Brain pericyte (primary cell): ENCODE measurements at places on chromosomes 11 and 22.

DNA sequence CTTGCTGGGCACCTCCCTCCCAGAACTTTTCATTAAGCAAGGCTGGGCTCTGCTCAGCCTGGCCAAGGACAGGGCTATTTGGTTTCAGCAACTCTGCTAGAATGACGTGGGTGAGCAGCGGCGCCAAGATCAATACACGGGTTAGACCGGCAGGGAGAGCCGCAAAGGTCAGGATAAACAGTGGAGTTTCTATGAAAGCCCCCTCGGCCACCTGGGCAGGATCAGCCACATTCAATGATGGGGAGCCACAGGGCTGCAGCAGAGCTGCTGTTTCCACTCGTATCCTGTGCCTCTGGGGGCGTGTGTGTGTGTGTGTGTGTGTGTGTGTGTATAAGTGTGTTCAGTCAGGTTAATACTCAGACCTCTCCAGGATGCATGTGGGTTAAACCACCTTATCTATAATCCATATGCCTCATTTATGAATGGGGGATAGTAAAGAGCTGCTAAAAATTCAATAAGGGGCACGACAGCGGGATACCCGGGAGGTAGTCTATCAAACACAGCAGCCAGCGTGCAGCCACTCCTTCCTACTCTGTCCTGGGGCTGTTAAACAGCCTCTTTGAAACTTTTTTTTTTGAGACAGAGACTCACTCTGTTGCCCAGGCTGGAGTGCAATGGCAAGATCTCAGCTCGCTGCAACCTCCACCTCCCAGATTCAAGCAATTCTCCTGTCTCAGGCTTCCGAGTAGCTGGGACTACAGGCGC, 34.8 kb downstream of the MYH9 start:
- peak; percentile 98 for DNase-seq

DNA sequence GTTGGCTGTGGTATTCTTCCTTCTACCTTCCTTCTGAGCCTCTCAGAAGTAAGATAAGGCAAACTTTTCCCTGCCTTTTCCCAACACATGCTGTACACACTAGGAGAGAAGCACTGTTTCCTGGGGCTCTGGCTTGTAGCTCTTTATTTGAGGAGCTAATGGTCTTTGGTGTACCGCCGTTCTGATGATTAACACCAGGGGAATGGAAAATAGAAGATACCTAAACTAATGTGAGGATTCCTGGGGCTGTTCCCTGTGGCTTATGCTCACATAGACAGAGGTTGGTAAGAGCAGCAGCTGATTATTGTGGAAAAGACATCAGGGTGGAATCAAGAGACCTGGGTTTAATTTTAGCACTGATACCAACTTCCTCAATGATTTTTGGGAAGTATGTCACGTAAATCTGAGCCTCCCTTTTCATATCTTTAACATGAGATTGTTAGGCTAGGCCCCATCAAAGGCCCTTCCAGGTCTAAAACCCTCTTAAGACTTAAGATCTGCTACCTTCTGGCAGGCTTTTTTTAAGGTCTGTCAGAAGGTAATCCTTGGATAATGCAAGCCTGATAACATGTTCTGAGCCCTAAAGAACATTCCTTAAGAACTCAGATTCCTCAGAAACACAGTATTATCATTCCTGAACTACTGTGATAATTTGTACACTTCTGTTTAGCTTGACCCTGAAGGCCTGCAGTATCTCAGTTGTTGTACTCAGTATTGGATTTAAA, 24.8 kb upstream of the RCE1 start:
- no peak for DNase-seq

DNA sequence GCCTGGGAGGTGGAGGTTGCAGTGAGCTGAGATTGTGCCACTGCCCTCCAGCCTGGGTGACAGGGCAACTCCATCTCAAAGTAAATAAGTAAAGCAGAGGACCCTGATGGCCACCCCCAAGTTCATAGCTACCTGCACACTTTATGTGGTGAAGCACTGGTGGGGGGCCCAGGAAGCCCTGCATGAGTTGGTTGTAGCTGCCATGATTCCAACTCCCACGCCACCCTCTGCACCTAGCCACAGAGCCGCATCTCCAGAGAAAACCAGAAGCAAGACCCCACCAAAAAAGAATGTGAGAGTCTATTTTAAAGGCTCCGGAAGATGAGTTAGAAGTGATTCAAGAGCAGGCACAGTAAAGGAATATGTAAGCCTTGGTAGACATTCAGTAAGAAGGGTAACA, 20.4 kb upstream of the TMA7B start:
- DNase-seq: no peak

DNA sequence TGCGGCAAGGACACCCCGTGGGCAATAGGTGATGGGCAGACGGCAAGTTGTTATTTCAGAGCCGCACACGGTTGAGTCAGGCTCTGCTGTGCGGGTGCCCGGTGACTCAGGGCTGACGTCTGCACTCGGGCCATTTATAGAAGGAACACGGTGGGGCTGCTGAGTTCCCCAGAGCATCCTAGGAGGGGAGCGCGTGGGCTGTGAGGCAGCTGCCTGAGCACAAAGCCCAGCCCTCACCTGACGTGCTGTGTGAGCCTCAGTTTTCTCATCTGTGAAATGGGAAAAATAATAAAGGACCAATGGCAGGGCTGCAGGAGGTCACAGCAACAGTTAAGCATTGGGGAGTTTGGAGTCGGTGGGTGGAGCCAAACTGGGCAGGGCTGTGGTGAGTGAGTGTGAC, 11.3 kb upstream of the RHOD start:
- DNase-seq: peak; percentile 72

- no peak for DNase-seq
Measured at GRCh38 chr11:127651888-127652221, 651.3 kb upstream of the KIRREL3 start.

DNA sequence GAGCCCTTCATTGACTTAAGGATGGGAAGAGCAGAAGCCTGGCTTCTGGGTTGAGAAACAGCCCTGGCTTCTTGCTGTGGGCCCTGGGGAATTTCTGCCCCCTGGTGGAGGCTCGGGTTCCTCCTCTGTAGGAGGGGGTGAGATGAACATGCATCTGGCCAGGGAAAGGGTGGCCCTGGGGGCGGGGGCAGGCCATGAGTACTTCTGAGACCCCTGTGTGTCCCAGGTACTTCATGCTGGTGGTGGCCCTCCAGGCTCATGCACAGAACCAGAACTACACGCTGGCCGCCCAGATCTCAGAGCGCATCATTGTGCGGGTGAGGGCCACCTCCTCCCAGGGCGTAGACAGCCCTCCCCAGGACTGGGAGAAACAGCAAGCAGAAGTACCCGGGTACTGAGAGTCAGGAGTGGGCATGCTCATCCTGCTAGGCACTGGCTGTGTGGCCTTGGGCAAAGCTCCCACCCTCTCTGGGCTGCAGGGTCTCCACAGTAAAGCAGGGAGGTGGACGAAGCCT, 15.8 kb downstream of the TMEM258 start:
- no peak for DNase-seq

DNA sequence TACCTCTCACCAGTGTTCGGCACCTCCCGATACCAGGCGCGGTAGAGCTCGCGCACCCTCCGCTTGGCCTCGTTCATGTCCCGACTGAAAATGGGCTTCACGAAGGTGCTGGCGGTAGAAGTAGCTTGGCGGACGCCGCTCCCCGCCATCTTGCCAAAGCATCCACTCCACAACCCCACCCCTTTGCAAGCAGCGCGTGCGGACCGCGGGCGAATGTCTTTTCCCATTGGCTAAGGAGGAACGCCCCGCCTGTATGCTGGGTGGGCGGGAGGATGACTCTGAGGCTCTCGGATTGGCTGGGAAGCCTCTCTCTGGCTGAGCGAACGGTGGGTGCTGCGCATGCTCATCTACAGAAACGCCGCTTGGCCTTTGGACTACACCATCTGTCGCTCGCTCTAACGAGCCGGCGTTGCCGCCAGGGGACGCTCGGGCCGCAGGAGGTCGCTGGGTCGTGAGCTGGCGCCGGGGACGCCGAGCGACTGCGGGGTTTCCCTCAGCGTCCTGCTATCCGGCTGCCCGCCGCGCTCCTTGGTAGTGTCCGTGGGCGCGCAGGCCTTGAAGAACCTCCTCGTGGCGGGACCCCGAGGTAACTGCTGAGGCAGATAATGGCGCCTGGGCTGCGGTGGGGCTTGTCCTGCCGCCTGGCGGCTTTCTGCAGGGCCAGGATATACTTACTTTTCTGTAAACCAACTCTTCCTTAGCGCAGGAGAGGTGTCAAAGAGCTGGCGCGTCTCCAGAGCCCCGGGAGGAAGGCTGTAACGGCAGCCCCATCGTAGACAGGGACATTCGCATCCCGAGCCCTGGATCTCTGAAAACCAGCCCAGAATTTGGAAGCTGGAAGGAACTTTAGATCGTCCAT, at the start of gene NDUFA6:
Gene NDUFA6, minus strand, starts transcription at position 177 of the 859 bp plus-strand sequence. Its CDS starts 28 bp downstream, at position 149.
- DNase-seq: peak; percentile 97

- no peak for DNase-seq
Measured at GRCh38 chr11:126633330-126633729, 277.8 kb downstream of the ST3GAL4 start.
